ENCODE measurements at places on chromosomes 16 and 17.

- no peak for DNase-seq
Observed at GRCh38 chr16:85888405-85889331, 10.3 kb upstream of the IRF8 start.

DNA sequence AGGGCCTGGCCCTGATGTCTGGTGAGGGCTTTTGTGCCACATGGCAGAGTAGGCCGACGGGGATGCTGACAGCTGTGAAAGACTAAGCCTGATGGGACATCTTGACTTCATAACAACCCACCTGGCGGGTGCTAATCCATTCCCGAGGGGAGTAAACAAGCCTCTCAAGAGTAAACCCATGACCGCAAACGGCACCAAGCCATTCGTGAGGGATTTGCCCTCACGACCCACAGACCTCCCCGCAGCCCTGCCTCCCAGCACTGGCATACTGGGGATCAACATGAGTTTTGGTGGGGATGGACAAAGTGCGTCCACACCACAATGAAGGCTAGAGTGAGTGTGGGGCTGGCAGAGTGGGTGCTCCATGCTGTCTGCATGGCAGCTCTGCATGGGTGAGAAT is 11.7 kb downstream of the RNF213 start:
- no peak for DNase-seq

GRCh38 chr17:2396192-2396567 is 4.7 kb downstream of the MNT start:
- no peak for DNase-seq

GRCh38 chr17:9271989-9272388 is 250.7 kb downstream of the NTN1 start:
- no peak for DNase-seq

DNA sequence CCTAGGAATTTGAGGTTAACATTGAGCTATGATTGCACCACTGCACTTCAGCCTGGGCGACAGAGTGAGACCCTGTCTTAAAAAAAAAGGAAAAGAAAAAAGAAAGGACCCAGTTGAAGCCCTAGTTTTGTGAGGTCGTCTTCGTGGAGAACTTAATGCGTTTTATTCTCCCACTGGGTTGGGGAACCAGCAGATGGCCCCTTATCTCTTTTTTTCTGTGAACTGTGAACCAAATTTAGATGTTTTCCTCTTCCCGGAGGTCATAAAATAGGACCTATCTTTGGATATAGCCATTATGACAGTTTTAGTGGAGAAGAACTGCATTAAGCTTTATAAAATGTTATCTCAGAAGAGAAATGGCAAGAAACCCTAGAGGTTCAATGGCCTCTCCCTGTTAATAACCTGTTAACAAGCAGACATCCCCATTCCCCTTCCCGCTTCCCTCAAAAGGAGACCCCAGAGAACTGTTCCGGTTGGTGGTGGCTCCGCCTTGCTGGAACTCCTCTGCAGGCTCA is 23.5 kb downstream of the KIAA0513 start:
- DNase-seq = no peak

GRCh38 chr16:79758615-79759346 is 158.2 kb upstream of the MAF start:
- DNase-seq = no peak

- no peak for DNase-seq
Observed at GRCh38 chr16:75024594-75024993, 25.8 kb downstream of the ZNRF1 start.

Data from NT2/D1 (cell line).